ENCODE measurements at places on chromosomes 4 and X.

GRCh38 chr4:30957706-30958105 lies 237.5 kb downstream of the PCDH7 start:
- DNase-seq, result peak; percentile 49

DNA sequence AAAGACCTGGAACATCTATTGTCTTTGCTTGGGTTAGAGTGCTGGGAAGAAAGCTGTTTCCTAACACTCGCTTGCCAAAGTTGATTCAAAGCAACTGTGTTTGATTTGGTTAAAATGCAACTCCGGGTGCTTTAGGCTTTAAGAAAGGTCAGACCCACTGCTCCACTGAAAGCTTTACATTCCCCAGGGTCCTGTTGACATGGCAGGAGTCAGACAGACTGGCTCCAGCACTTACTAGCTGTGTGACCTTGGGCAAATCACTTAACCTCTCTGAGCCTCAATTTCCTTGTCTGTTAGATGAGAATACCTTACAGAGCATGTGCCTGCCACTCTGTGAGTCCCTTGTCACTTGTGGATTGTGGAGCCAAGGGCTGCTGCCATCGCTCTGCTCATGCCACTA lies 39.0 kb downstream of the DGKK start:
- DNase-seq, result no peak

DNA sequence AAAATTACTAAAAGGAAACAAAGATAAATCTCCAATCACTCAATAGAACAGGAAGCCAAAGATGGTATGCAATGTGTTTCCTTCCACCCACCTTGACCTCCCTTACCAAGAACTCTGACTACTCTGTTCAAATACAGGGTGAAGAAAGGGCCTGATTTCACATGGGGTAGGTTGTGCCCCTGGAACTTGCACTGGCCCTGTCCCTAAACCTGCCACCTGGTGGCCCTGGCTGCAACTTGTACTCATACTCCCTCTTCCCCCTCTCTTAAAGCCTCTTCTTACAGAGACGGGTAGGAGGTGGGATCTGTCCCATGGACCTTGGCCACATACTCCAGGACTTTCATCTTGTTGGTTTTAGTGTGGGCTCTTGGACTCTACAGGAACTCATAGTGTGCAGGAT lies 17.3 kb upstream of the TMEM185A start:
- no peak for DNase-seq

GRCh38 chr4:10694828-10695209 lies 10.3 kb upstream of the CLNK start:
- no peak for DNase-seq

GRCh38 chr4:79155336-79155735 lies 170.5 kb downstream of the NAA11 start:
- DNase-seq, result peak; percentile 49

GRCh38 chr4:89171176-89171805 lies 60.0 kb downstream of the TIGD2 start:
- DNase-seq, result no peak

GRCh38 chr4:32824336-32824735 lies 2104.2 kb downstream of the PCDH7 start:
- DNase-seq, result no peak

- no peak for DNase-seq
Measured at GRCh38 chr4:81946996-81947395, 426.8 kb downstream of the HNRNPD start.

- no peak for DNase-seq
Measured at GRCh38 chrX:42176789-42177188, 253.4 kb upstream of the CASK start.

DNA sequence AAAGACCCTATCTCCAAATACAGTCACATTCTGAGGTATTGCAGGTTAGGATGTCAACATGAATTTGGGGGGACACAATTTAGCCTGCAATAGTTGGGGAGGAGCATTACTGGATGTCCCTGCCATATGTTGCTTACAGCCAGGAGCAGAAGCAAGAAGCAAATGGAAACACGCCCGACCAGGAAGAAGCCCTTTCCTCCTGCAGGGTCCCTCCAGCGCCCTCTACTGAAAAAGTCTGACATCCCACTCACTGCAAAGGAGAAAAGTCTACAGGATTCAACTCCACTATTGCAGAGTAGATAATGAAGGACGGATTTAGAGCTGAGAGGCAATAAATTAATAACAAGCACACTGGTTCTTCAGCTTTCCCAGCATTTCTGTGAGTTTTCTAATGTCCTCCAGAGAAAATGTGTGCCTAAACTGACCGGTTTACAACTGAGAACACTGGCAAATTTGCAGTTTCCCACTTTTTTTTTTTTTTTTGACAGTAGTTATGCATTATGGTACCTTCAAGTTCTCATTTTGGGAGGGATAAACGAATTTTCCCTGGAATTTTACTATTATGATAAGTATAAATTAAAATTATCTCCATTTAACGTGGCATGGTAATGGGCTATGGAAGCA lies 31.7 kb downstream of the COQ2 start:
- peak; percentile 29 for DNase-seq

- DNase-seq, result no peak
Measured at GRCh38 chr4:54586320-54586955, 71.3 kb upstream of the KIT start.

DNA sequence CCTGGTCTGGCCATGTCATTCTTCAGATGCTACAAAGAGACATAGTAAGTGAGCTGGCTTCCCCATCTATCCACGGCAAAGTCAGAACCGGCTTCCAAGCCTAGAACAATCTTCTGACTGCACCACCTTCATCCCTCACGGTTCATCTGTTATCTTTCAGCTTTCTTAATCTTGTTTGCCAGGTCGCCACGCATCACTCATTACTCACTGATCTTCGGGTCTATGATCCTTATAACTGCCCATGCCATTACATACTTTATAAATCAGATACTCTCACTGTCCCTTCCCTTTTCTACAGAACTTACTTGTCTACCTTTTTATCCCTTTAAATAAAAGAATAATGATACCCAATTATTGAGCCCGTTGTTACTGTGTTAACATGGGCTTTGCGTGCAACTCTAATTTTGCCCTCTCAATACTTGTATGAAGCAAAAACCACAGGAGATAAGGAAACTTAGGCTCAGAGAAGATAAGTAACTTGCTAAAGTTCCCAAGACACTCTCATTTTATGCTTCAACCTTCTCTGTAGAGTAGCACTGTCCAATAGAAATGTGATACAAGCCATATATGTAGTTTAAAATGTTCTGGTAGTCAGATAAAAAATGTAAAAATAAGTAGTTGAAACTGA lies 171.7 kb downstream of the AMELX start:
- no peak for DNase-seq

DNA sequence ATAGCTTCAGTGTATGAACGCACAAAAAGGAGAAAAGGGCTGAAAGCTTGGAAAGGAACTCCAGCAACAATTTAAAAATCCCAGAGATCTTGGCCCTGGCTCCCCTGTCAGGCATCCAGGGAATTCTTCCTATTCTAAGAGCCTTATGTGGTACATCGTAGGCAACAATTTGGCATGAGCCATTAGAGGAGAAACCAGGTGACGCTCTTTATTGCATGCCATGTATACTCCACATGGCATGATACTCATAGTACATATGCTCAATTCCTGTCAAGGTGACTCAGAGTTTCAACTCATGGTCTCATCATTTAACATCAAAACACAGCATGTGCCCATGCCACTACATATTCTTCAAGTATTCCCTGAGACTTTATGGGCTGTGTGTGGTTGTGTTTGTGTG lies 191.3 kb downstream of the OR13H1 start:
- DNase-seq, result no peak

- no peak for DNase-seq
Measured at GRCh38 chrX:118216509-118216908, 99.9 kb upstream of the KLHL13 start.

DNA sequence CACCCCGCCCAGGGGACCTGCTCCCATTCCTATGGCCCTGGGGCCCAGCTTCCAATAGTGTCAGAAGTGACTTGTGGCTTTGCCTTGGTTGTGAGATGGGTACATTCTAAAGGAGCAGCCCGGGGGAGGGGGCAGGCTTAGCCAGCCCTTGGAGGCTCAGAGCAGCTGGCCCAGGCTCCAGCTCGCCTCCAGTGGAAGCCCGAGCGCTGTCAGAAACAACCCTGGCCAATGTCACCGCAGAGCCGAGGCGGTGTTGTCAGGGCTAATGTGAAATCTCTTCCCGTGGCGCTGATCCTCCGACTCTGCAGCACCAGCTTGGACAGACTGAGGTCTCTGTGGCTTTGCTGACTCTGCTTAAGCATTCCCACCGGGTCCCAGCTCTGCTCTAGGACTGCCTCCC lies 29.2 kb upstream of the ZNF81 start:
- no peak for DNase-seq

GRCh38 chr4:173242466-173243250 lies 74.0 kb downstream of the GALNT7 start:
- DNase-seq, result no peak

DNA sequence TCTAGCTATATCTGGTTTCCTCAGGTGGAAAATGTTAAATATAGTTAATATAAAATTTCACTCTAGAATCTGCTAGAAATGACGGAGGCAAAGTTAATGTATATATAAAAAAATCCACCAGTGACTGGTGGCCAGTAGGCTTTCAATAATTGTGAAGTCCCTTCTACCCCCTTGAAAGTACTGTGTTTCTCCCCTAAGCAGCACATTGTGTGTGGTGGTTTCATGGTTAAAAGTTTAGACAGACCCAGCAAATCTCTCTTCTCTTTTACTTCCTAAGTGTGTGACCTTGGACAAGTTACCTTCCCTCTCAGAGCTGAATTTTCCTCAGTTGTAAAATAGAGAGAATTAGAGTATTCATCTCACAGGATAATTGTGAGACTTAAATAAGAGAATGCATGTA lies 600 bp upstream of the HEPH start:
- DNase-seq, result no peak

DNA sequence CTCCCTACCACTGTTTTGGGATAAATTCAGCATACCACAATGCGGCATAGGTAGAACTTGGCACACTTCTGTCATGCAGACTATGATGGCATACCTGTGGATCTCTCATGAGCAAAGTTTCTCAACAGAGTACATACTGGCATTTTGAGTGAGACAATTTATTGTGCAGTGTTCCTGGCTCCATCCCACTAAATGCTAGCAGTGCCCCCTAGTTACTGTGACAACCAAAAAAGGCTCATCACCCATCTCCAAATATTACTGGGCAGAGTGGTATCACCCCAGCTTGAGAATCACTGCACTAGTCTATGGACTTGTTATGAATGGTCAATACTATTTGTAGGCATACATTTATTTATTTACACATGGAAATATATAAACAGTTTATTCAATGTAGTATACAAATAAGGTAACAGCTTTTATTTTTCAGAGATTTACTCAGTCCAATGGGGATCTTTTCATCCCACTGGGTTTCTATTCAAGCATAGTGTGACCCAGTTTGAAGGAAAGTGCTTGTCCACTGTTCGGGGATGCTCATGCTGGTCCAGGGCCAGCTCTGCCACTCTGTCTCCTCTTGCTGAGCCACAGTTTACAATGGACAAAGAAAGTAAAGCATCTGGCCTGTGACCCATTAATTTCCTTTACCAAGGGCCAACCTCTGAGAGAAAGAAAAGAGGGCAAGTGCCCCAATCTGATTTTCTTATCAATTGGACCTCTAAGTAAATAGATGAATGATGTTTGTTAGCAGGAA lies 81.0 kb upstream of the IL2 start:
- DNase-seq, result no peak

DNA sequence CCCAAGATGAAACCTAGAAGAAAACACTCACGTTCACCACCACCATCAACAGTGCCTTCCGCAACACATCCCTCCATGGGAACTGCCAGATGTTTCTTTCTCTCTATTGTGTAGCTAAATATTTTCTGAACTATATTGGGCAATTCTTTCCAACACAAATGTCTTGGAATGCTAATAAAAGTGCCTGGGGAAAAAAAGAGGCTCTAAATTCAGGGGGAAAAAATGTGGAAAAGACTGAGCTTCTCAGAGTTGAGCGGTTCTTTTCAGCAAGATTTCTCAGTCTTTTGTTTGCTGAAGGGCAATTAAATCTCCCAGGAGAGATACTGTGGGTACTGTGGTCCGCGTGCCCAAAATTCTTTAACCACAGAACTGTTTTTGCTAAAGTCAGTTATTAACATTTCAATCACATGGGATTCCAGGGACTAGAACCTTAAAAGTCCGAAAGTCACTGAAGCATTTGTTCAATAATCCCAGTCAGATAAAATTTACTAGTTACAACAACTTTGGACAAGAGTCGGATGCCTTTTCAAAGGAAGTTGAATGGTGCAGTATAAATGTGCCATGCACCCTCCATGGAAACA lies 51.9 kb upstream of the DHRSX start:
- DNase-seq, result peak; percentile 83

GRCh38 chr4:48558819-48559218 lies 68.8 kb downstream of the ZAR1 start:
- no peak for DNase-seq

DNA sequence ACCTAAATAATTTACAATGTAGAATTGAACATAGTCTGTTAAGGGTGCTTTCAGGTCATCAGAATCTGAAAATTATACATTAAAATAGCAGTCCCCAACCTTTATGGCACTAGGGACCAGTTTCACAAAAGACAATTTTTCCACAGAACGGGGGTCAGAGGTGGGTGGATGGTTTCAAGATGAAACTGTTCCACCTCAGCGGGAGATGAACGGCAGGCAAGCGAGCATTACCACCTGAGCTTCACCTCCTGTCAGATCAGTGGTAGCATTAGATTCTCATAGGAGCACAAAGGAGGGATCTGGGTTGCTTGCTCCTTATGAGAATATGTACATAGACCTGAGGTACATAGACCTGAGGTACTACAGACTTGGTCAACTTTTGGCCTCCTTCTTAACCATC lies 29.0 kb downstream of the LRBA start:
- DNase-seq, result no peak

GRCh38 chr4:136691607-136692006 lies 840.7 kb downstream of the PCDH18 start:
- no peak for DNase-seq

DNA sequence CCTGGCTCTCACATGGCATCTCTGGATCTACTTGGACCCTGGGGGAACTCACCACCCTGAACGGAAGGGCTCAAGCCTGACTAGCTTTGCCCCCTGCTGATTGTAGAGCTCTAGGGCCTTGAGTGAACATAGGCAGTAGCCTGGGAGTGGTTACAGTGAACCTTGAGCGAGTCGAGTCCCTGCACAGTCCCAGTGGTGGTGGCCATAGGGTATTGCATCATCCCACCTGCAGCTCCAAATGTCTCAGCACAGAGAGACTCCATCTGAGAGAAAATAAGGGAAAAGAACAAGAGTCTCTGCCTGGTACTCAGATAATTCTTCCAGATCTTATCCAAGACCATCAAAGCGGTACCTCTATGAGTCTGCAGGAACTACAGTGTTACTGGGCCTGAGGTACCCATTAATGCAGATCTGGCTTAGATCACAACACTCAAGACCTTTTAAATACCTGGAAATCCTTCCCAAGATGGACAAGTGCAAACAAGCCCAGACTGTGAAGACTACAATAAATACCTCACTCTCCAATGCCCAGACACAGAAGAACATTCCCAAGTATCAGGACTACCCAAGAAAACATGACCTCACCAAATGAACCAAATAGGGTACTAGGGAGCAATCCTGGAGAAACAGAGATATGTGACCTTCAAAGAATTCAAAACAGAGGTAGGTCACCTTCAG lies 167.5 kb upstream of the TET2 start:
- DNase-seq, result no peak

All from muscle of back (tissue), 13 donors.